ENCODE measurements at places on chromosomes 7 and 10.

DNA sequence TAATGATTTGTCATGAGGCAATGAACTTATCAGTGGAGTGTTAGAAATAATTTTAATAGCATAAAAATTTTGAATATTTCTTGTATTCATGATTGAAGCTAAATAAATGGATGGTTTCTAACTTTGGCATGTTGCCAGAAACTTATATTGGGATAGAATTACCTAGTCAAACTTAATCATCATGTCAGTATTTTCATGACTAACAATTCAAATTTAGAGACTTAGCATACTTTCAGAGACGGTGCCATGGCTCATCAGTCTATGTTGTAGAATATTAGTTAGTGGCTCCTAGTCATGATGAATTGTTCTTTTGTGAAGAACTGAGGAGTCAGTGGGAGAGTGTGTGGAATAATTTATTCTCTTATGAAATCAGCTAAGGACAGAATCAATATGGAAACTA lies 599.6 kb upstream of the POT1 start:
- no peak for DNase-seq

DNA sequence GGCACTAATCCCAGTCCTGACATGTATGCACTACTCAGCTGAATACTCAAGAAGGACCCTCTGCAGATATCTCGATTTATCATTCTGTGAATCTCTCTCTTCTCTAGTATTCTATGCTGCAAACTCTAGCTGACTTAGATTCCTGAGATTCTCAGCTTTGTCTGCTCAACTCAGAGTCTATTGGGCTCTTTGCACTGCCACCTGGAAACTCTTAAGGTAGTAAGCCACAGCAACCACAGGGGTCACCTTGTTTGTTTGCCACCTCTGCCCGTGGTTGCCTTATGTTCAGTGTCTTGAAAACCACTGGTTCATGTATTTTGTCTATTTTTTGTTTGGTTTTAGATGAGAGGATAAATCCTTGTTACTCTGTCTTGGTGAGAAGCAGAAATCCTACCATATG lies 72.9 kb downstream of the SP8 start:
- no peak for DNase-seq

GRCh38 chr10:102804382-102805055 lies 32.7 kb downstream of the CYP17A1 start:
- DNase-seq: no peak

DNA sequence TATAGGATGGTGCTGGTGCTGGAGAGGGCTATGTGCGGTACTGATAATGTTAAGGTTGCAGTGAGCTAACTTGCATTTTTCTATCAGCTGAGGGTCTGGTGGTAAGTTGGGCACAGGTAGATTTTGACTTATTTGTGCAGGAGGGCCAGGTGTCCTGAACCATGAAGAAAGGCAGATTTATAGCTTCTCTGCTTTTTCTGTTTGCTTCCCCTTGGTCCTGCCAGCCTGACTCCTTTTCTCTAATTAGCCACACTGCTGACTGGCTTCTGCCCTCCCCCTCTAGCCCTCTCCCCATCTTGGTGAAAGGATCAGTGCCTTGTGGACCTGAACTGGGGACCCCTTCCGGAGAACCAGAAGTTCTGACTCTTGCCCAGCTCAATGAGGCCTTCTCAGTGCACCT lies 40.8 kb upstream of the STEAP4 start:
- no peak for DNase-seq

DNA sequence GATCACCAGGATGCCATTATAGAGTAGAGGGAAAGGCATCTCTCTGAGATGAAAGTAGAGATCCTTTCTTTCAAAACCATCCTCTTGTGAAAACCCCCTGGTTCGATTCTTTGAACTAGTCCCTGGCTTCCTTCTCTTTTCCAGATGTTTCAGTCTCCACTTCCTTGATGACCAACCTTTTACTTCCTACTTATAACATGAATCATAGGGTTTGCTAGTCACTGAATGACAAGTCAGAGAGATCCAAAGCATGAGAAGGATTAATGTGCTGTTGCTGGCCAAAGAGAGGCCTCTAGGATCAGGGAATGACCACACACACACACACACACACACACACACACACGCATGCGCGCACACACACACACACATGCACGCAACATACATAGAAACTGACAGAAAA lies 161.1 kb upstream of the FRMD4A start:
- DNase-seq: no peak

DNA sequence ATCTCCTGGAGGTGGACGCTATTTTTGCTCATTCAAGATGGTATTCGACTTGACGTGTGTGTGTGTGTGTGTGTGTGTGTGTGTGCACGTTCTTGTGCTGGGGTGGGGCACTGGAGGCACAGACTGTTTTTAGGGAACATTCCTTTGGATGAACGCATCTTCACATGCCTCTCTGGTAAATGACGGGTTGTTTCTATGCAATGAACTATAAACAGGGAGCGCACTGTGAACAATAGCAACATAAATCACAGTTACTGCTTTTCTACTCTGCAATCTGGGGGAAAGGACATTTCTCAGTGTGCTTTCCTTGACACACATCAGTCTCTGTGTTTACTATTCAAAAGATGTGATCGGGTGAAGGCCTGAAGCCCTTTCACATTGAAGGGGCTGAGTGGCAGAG lies 120.1 kb upstream of the PITRM1 start:
- DNase-seq: no peak

GRCh38 chr10:22367471-22367870 lies 22.2 kb downstream of the SPAG6 start:
- DNase-seq: no peak

GRCh38 chr7:152883858-152884257 lies 124.3 kb downstream of the ACTR3B start:
- DNase-seq: no peak

DNA sequence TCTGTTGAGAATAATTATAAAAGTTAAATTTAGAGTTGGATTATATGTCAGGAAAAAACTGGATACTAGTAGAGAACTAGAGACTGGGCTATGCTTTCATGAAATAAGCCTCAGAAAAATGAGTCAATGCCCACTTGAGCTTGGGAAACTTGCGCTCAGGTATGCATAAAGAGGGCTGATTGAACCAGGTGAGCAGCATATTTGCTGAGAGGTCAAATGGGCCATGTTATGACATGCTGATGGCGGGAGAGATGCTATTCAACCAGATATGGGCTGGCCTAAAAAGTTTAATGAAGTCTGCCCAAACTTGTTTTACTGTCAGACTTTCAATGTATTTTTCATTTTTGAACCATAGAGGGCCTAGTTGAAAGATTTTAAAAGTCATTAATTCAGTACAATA lies 837.6 kb upstream of the GHITM start:
- no peak for DNase-seq
